Activated CD4-positive, alpha-beta T cell treated with anti-CD3 and anti-CD28 coated beads, Interleukin-2, amount 10 ng/mL, durations not matched to agents 7 days and 5 days (primary cell): ENCODE measurements at places on chromosomes 3 and 15. TPM values are rescaled to one million over a fixed set of nuclear protein-coding genes. Genes with fewer than 3 reads are reported as not detected.

The TEX55 gene
- total RNA-seq, result not detected

DNA sequence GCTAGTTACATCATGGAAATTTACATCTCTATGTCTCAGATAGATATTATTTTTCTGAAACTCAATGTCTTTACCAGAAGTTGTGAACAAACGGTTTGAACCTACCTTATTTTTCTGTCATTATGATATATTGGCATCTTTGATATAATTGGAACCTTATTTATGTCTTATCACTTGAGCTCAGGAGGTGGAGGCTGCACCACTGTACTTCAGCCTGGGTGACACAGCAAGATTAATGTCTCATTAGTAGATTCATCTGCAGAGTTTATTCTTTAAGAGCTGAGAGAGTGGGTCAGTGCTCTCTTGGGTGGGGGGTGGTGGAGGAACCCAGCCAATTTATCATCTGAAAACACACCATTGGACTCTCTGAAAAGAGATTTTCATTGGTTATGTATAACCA is 21.4 kb downstream of the SCG3 start:
- no peaks in the 10 kb centered on the region for H3K36me3 ChIP-seq
- H3K4me1 ChIP-seq, result no peaks in the 10 kb centered on the region
- no peak overlapping the region for H3K27ac ChIP-seq

DNA sequence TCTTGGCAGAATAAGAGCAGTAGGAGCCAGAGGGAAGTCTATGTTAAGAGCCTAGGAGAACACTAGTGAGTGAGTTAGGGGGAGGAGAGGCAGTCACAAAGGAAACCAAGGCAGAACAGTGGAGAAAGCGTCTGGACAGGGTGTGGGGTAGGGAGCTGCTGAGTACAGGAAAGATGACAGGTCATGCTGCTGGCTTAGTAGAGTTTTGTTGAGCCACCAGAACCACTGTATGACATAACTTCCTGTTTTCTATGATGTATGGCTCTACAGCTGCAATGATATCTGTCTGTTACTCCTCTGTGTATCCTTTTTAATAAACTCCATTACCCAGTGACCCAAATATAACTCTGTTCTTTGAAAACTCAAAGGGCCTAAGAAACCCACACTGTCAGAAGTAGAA is 10.6 kb upstream of the STT3B start:
- H3K27ac ChIP-seq, result peak overlapping the region; percentile 81
- no peak overlapping the region for H3K4me3 ChIP-seq
- DNase-seq, result peak; percentile 35
- peaks cover 19% of the 10 kb centered on the region for H3K4me1 ChIP-seq
- H3K27me3 ChIP-seq, result no peaks in the 10 kb centered on the region

- H3K27ac ChIP-seq, result peak overlapping the region; percentile 90
- DNase-seq, result peak; percentile 85
- peak overlapping the region; percentile 35 for H3K4me3 ChIP-seq
- H3K4me1 ChIP-seq, result peaks cover 59% of the 10 kb centered on the region
- H3K36me3 ChIP-seq, result peaks cover 15% of the 10 kb centered on the region
- H3K27me3 ChIP-seq, result no peaks in the 10 kb centered on the region
These were observed 32.7 kb downstream of the STARD9 start for GRCh38 chr15:42608110-42608531.

DNA sequence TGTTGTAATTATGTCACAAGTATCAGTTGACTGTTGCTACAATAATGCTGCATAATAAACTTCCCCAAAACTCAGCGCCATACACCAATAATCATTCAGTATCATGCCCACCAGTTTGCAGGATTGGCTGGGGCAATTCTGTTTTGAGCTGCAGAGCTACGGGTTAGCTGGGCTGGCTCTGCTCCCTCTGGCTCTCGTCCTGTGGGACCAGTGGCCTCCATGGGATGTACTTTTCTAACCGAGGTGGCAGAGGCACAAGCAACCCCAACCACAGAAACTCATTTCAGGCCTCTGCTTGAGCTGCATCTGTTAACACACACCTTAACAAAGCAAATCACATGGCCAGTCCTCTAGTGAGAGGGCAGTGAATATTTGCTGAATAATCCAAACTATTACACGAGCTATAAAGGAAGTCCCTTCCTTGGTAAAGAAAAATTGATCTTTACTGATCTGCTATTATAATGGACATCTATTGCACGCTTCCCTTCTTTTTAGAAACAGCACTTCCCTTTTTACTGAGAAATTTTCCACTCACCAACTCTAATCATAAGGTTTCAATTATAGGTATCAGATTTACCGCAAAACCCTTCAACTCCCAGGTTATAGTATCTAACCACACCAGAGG is 10.9 kb upstream of the BCL2A1 start:
- no peaks in the 10 kb centered on the region for H3K27me3 ChIP-seq
- no peak overlapping the region for H3K27ac ChIP-seq
- H3K36me3 ChIP-seq, result no peaks in the 10 kb centered on the region
- no peak overlapping the region for H3K4me3 ChIP-seq
- no peak for DNase-seq

The GRK7 gene
- total RNA-seq, result not detected

DNA sequence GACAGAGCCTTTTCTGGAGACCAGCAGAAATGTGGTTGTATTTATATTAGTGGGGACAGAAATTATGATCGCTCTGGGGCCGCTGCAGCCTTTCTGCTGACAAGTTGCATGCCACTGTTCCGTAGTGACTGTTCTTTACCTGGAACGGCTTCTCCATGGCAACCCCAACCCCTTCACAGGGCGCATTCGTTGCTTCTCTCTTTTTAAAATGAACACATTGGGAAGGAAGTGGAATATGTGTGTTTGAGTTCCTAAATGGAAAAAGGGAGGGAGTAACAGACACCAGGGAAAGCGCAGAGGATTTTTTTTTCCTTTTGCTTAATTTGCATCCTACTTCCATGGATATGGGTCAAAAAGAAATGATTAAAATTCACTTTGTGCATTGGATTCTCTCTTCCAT is 482.0 kb upstream of the SUCLG2 start:
- no peak overlapping the region for H3K4me3 ChIP-seq
- H3K4me1 ChIP-seq, result no peaks in the 10 kb centered on the region
- no peaks in the 10 kb centered on the region for H3K27me3 ChIP-seq
- H3K36me3 ChIP-seq, result no peaks in the 10 kb centered on the region
- H3K27ac ChIP-seq, result no peak overlapping the region

DNA sequence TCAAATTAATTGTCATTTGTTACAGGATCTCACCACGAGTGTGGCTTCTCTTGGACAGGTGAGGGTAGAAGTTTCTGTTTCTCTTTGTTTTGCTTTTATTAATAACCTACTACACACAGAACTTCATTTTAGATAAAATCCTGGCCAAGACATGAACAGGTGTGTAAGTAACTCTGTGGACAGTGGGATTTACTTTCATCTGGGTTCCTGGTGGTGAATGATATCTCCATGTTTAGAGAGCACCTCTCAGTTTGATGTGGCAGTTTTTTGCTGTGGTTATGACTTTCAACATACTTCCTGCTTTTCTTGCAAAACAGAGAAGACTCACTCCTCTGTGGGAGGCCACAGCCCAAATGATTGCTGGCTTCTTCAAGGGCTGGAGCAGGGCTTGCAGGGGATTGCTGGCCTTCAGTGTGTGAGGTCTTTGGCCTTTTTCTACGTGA is 71.1 kb upstream of the XCR1 start:
- H3K27me3 ChIP-seq, result peaks cover 36% of the 10 kb centered on the region
- peak; percentile 81 for DNase-seq
- H3K4me1 ChIP-seq, result peaks cover 60% of the 10 kb centered on the region
- peak overlapping the region; percentile 95 for H3K27ac ChIP-seq

The CILP gene
- 0.04 TPM for total RNA-seq

The IGDCC3 gene
- not detected for total RNA-seq

DNA sequence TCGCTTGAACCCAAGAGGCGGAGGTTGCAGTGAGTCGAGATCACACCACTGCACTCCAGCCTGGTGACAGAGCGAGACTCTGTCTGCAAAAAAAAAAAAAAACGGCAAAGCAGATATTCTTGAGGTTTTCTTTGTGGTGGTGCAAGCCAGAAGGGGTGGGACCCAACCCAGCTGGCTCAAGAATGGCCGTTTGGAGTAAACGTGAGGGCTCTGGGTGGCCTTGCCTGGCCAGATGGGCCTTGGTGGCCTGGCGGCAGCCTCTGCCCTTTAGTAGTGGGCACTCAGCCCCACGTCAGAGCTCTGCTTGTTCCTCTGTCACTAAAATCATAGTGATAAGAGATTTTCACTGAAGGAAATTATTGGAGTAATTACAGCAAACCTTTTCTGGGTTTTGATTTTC is 50.5 kb downstream of the ATP1B3 start:
- H3K27ac ChIP-seq, result no peak overlapping the region
- H3K4me1 ChIP-seq, result no peaks in the 10 kb centered on the region
- H3K27me3 ChIP-seq, result no peaks in the 10 kb centered on the region
- peaks cover 38% of the 10 kb centered on the region for H3K36me3 ChIP-seq
- no peak for DNase-seq

GRCh38 chr15:63560741-63561448 is 36.3 kb upstream of the FBXL22 start:
- H3K27ac ChIP-seq, result no peak overlapping the region
- DNase-seq, result no peak
- H3K4me1 ChIP-seq, result peaks cover 19% of the 10 kb centered on the region
- peaks cover 64% of the 10 kb centered on the region for H3K36me3 ChIP-seq
- H3K4me3 ChIP-seq, result no peak overlapping the region
- H3K27me3 ChIP-seq, result no peaks in the 10 kb centered on the region

The PIGZ gene
- 2.7 TPM for total RNA-seq

The FEZF2 gene
- not detected for total RNA-seq

GRCh38 chr15:93359425-93360131 is 270.6 kb upstream of the RGMA start:
- H3K36me3 ChIP-seq, result no peaks in the 10 kb centered on the region
- H3K4me1 ChIP-seq, result no peaks in the 10 kb centered on the region
- H3K27me3 ChIP-seq, result no peaks in the 10 kb centered on the region
- DNase-seq, result no peak
- H3K27ac ChIP-seq, result no peak overlapping the region

The OSTN gene
- total RNA-seq, result not detected

The DNAJC19 gene
- 45.7 TPM for total RNA-seq

- peaks cover 41% of the 10 kb centered on the region for H3K27me3 ChIP-seq
- H3K4me1 ChIP-seq, result peaks cover 13% of the 10 kb centered on the region
- no peak for DNase-seq
- no peaks in the 10 kb centered on the region for H3K36me3 ChIP-seq
These were observed 154.7 kb upstream of the GOLIM4 start for GRCh38 chr3:168250415-168250861.

The NEDD4 gene
- 11.1 TPM for total RNA-seq

The GAP43 gene
- not detected for total RNA-seq

The ONECUT1 gene
- not detected for total RNA-seq

DNA sequence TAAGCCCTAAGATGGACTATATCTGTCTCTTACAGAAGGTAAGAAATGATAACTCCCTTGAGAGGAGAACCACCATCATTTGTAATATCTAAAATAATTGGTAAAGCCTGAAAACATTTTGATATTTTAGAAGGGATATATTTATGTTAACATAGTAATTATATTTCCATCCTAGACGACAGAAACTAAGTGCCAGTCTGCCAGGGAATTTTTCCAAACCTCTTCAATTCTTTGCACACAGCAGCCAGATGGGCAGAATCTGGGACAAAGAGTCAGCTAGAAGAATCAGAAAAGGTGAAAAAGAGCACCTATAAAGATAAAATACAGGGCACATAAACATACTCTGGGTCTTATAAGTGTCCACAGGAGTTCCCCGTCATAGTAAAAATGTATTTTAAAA is 70.0 kb upstream of the CBLB start:
- no peaks in the 10 kb centered on the region for H3K36me3 ChIP-seq
- no peaks in the 10 kb centered on the region for H3K27me3 ChIP-seq
- H3K27ac ChIP-seq, result no peak overlapping the region
- no peaks in the 10 kb centered on the region for H3K4me1 ChIP-seq

The OCA2 gene
- not detected for total RNA-seq

DNA sequence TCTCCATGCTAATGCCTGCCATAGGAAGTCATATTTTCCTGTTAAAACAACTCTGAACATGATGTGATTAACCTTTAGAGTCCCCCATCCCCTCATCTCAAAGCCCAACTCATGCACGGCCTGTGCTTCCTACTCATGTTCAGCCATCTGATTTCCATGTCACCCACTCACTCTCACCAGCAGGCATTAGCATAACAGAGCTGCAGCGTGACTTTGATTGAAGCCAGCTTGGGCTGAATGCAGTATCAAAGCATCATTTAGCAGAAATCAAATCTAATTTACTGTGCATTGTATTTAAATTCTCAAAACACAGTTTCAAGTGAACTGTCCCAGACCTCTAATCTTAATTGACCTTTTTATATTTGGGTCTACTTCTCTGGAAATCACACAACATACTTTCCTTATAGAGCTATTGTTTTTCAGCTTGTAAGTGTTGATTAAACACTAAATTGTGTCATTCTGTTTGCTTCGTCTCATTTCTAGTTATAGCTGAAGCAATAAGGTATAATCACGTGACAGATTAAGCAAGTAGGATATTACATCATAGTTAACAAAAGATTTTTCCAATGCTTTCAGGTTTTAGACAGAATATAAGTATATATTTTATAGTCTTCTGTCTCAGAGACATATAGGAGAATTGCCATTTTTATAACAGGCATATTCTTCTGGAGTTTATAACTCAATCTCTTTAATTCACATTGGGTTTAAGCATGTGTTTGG is 501.5 kb downstream of the ROBO2 start:
- H3K4me3 ChIP-seq, result no peak overlapping the region
- no peak overlapping the region for H3K27ac ChIP-seq
- DNase-seq, result no peak
- H3K4me1 ChIP-seq, result no peaks in the 10 kb centered on the region
- no peaks in the 10 kb centered on the region for H3K36me3 ChIP-seq

DNA sequence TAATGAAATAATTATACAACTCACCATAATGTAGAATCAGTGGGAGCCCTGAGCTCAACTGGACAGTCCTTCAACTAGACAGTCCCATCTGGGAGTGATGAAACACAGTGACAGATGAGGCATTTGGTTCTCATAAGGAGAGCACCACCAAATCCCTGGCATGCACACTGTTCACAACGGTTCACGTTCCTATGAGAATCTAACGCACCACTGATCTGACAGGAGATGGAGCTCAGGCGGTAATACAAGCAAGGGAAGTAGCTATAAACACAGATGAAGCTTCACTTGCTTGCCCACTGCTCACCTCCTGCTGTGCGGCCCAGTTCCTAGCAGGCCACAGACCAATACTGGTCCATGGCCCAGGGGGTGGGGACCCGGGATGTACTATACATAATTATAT is 17.0 kb downstream of the PRKAR2A start:
- no peaks in the 10 kb centered on the region for H3K27me3 ChIP-seq
- peaks cover 3% of the 10 kb centered on the region for H3K36me3 ChIP-seq
- no peak for DNase-seq
- no peak overlapping the region for H3K4me3 ChIP-seq
- H3K27ac ChIP-seq, result no peak overlapping the region
- peaks cover 1% of the 10 kb centered on the region for H3K4me1 ChIP-seq

The ALG3 gene
- total RNA-seq, result 43.2 TPM

- no peak overlapping the region for H3K27ac ChIP-seq
- no peaks in the 10 kb centered on the region for H3K4me1 ChIP-seq
- H3K4me3 ChIP-seq, result no peak overlapping the region
- H3K36me3 ChIP-seq, result no peaks in the 10 kb centered on the region
These were observed 171.8 kb downstream of the EPHA6 start for GRCh38 chr3:96986241-96986640.

DNA sequence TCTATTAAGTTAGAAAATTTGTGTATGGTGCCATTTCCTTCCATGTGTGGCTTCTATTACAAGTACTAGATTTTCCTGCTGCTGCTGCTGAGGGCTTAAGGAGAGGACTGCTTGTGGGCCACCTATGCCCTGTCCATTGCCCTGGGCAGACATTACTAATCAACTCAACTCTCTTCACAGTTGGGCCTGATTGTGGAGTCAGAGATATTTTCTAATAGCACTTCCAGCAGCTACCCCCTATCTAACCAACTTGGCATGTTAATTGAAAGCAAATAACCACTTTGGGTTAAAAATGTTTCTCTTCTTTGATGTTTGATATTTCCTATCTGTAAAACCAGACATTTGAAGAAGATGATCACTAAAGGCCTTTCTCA is 242.0 kb downstream of the EDEM1 start:
- peaks cover 6% of the 10 kb centered on the region for H3K27me3 ChIP-seq
- H3K4me1 ChIP-seq, result peaks cover 5% of the 10 kb centered on the region
